Large intestine (tissue), 12 donors: ENCODE measurements at places on chromosomes 2 and 18. TPM values are rescaled to one million over a fixed set of nuclear protein-coding genes. Genes with fewer than 3 reads are reported as not detected.

Gene MLPH
- 31.8 TPM for polyA plus RNA-seq

Gene GKN2
- polyA plus RNA-seq, result 0.10 TPM

Gene PHLPP1
- polyA plus RNA-seq, result 12.1 TPM

Gene TEX44
- polyA plus RNA-seq, result not detected

Gene PAX8
- polyA plus RNA-seq, result 2.1 TPM

Gene SRD5A2
- 0.22 TPM for polyA plus RNA-seq

Gene WDR75
- 41.2 TPM for polyA plus RNA-seq

Gene C2orf66
- polyA plus RNA-seq, result 0.24 TPM

Gene KLHL29
- polyA plus RNA-seq, result 5.9 TPM

Gene DUSP2
- polyA plus RNA-seq, result 4.0 TPM

Gene UGT1A4
- 0.04 TPM for polyA plus RNA-seq

Gene MTHFD2
- polyA plus RNA-seq, result 12.6 TPM

Gene LRP1B
- polyA plus RNA-seq, result 1.0 TPM

Gene CCDC74A
- polyA plus RNA-seq, result 3.6 TPM

Gene OR6B2
- not detected for polyA plus RNA-seq

Gene CPS1
- 657 TPM for polyA plus RNA-seq

Gene VAMP8
- polyA plus RNA-seq, result 158 TPM

Gene IL37
- polyA plus RNA-seq, result 1.6 TPM

Gene MGAT4A
- polyA plus RNA-seq, result 37.5 TPM

Gene CFAP65
- 3.4 TPM for polyA plus RNA-seq

Gene RETREG2
- 82.0 TPM for polyA plus RNA-seq

Gene ACTR3
- polyA plus RNA-seq, result 148 TPM

Gene AKAIN1
- 0.12 TPM for polyA plus RNA-seq

Gene IL1RL1
- 0.46 TPM for polyA plus RNA-seq

Gene STARD6
- 0.06 TPM for polyA plus RNA-seq

Gene ADAM17
- polyA plus RNA-seq, result 21.1 TPM

Gene SPP2
- 0.06 TPM for polyA plus RNA-seq

Gene MOCOS
- polyA plus RNA-seq, result 3.8 TPM

Gene EML6
- polyA plus RNA-seq, result 6.0 TPM

Gene SLC16A14
- polyA plus RNA-seq, result 1.9 TPM

Gene MOB4
- polyA plus RNA-seq, result 36.6 TPM

Gene ALKAL2
- 4.4 TPM for polyA plus RNA-seq

Gene FAM161A
- polyA plus RNA-seq, result 7.4 TPM

Gene KCNIP3
- 2.1 TPM for polyA plus RNA-seq

Gene AQP12A
- polyA plus RNA-seq, result 5.0 TPM

Gene SIX2
- polyA plus RNA-seq, result 0.03 TPM

Gene COLEC11
- 1.5 TPM for polyA plus RNA-seq

Gene HOXD12
- polyA plus RNA-seq, result not detected

Gene SLC66A3
- 13.3 TPM for polyA plus RNA-seq

Gene CDH7
- polyA plus RNA-seq, result 0.22 TPM

Gene OXER1
- 12.2 TPM for polyA plus RNA-seq

Gene MOB1A
- polyA plus RNA-seq, result 72.2 TPM
